ENCODE measurements at places on chromosomes 2 and 18.

GRCh38 chr2:45818591-45818990, 167.1 kb downstream of the PRKCE start:
- DNase-seq, result no peak

DNA sequence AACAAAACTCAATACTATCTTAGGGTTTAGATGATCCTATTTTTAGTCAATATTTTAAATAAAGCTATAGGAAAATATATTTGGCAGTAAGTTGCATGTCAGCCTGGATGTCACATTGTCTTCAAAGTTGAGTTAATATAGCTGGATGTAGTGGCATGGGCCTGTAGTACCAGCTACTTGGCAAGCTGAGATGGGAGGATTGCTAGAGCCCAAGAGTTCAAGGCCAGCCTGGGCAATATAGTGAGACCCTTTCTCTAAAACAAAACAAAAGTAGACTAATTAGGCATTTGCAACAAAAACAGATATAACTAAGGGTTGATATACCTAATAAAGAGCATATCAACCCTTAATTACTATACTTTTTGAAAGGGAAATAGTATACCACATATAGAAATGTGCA, 254.6 kb upstream of the KCNJ3 start:
- no peak for DNase-seq

DNA sequence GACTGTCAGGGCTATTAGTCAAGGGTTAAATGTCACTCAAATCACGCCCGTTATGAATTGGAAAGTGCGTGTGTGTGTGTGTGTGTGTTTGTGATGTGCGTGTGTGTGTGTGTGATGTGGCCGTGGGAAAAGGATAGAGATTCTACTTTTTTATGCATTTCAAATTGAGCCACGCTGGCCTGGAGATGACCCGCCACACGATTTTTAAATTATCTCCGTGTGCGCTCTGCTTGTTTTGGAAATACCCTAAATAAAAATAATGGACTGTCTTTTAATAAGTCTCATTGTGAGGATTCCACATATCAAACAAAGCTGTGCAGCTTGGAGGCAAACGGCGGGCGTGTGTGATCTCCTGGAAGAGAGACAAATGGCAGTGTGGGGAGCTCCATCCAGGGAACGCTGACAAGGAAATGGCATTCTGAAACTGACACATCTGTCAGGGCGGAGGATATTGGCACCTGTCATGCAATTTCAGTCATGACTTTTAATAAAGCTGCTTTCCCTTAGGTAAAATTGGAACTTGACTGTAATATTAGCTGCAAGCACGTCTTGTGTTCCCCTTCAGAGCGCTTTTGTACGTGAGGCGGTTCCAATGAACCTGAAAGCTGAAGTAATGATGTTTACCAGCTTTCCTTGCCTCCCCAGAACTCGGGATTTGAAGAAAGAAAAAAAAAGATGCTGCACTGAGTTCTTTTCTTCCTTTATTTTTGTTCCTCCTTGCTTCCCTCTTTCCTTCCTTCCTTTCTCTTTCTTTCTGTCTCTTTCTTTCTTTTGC, 381.8 kb upstream of the SMIM21 start:
- no peak for DNase-seq

DNA sequence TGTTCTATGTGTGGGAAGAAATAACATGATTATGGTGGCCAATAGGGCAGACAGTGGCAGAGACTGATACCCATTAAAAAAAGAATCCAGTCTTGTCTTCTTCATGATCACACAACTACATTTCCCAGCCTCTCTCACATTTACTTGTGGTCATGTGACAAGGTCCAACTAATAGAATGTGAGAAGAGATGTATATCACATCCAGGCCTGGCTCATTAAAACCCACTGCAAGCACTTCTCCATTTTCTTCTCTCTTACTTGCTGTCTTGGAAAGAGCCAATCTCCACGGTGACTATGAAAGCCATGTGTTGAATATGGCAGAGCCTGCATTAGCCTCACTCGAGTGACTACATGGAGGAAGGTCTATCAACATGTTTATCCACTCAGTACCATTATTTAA, 306.2 kb upstream of the ZEB2 start:
- DNase-seq, result no peak

GRCh38 chr18:64127172-64127571, 21.7 kb downstream of the LINC00305 start:
- DNase-seq, result no peak

DNA sequence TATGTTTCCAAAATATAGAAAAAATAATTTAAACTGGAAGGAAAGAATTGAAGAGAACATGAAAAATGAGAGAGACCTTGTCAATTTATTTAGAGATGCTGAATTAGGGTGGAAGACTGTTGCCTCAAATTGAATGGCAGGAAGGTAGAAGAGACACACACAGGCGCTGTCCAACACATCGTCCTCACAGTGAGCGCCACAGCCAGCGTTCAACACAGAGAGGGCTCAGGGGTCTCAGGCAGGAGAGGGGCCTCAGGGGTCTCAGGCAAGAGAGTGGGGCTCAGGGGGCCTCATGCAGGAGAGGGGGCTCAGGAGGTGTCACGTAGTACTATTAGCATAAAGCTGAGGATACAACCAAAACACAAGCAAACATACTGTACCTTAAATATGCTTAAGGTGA, 65.7 kb downstream of the TMEM18 start:
- DNase-seq, result no peak

DNA sequence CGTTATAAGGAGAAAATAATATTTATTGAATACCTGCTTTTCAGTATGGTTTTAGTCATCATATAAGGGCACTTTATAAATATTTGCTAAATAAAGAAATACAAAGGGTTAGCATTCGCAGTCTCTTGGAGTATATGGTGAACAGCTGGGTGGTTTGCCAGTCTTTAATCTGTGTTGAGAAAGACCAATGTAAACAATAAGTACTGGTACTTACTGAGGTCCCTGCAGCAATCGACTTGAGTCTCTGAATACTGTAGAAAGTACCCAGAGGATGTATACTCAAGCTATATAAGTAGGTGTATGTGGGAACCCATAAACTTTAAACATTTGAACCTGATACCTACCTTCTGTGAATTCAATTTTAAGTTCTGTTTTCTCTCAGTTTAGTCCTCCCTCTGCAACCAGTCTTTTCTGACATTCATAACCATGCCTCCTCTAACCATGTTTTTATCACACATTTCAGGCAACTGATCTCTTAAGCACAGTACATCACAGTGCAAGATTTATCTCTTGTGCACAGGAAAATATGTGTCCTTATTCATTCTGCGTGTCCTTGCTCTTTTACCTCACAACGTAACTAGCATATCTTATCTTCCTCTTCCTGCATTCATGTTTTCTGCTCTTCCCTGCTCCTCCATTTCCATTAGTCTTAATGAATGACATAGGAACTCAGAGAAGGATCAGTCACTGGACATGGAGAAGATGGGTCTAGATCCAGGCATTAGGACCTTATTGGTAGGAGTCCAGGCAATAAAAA, 21.7 kb downstream of the C18orf63 start:
- no peak for DNase-seq

GRCh38 chr2:227880460-227880859, 9.0 kb downstream of the DAW1 start:
- DNase-seq, result no peak

DNA sequence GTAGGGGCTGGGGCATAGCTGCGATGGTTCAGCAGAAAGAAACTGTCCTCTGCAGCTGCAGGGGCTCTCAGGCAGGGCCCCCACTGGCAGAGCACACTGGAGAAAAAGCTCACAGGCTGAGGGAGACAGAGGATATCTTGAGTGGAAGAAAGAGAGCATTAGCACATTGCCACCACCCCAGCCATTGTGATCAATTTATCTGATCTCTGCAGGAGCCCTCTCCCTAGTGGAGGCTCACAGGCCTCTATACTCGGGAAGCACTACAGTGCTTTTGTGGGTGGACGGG, 801 bp upstream of the SFTPB start:
- no peak for DNase-seq

- no peak for DNase-seq
These were observed 18.4 kb downstream of the SIX3 start for GRCh38 chr2:44959855-44960254.

- DNase-seq, result no peak
These were observed 65.7 kb downstream of the NCKAP1 start for GRCh38 chr2:182972548-182972942.

DNA sequence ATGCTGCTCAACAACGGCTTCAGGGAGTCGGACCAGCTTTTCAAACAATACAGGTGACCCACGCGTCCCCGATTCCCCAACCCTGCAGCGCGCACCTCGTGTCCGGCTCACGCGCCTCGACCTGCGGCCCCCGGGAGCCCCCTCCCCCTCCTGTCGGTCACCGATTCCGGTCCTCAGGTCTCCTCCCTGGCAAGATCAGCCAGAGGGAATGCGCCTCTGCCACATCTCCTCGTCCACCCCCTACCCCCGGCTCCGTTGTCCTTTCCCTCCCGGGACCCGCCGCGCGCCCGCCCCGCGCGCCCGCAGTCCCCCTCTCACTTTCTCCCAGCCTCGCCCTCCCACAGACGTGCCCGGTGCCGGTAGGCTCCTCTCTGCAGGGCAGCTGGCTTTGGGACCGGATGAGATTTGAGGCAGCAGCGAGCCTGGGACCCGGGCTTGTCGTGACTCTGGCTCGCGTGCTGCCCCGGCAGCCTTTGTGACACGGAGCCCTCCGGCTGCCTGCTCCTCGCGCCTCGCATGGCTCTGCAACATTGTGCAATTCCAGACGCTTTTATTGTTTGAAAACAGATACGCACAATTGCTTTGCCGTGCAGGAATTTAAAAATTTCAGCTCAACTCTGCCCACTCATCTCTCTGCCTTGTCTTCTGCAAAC, 558 bp downstream of the TTC39C start:
- DNase-seq, result peak; percentile 18

DNA sequence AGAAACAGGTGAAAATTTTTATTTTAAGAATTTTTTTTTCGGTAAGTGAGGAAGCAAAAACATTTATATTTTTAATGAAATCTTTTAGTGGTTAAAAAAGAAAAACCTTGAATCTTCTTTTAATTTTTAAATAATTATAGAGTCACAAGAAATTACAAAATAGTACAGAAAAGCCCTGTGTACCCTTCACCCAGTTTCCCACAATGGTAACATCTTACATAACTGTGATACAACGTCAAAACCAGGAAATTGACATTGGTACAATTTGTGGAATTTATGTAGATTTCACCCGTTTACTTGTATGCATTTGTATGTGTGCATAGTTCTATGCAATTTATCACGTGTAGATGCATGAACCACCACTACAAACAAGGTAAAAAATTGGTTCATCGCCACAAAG, 285.9 kb downstream of the MTX2 start:
- DNase-seq, result no peak

All from H54 (cell line).